ENCODE measurements at places on chromosomes 5 and 9. TPM values are rescaled to one million over a fixed set of nuclear protein-coding genes. Genes with fewer than 3 reads are reported as not detected.

Gene APBA1
- 3.1 TPM for total RNA-seq

Gene PCDHGB1
- 8.1 TPM for total RNA-seq

Gene ARL14EPL
- total RNA-seq: 0.40 TPM

Gene TSPAN17
- 50.8 TPM for total RNA-seq

Gene SLC27A6
- total RNA-seq: not detected

Gene ANKRD18B
- 7.9 TPM for total RNA-seq

Gene ENTR1
- 66.4 TPM for total RNA-seq

Gene ADAMTS13
- 2.3 TPM for total RNA-seq

Gene AUH
- 11.5 TPM for total RNA-seq

Gene FAM114A2
- 31.3 TPM for total RNA-seq

Gene PCDHA6
- not detected for total RNA-seq

Gene JAKMIP2
- 0.52 TPM for total RNA-seq

Gene HTR1A
- not detected for total RNA-seq

Gene SNCAIP
- total RNA-seq: not detected

- no peak for DNase-seq
Measured at GRCh38 chr5:33688526-33688925, 203.3 kb downstream of the ADAMTS12 start.

GRCh38 chr9:114117614-114117995 lies 18.5 kb upstream of the KIF12 start:
- DNase-seq: no peak

GRCh38 chr9:132099167-132099566 lies 19.5 kb upstream of the MED27 start:
- DNase-seq: no peak

GRCh38 chr5:59528202-59528862 lies 365.2 kb downstream of the PDE4D start:
- peak; percentile 44 for DNase-seq

GRCh38 chr9:36897019-36897418 lies 137.0 kb downstream of the PAX5 start:
- no peak for DNase-seq

DNA sequence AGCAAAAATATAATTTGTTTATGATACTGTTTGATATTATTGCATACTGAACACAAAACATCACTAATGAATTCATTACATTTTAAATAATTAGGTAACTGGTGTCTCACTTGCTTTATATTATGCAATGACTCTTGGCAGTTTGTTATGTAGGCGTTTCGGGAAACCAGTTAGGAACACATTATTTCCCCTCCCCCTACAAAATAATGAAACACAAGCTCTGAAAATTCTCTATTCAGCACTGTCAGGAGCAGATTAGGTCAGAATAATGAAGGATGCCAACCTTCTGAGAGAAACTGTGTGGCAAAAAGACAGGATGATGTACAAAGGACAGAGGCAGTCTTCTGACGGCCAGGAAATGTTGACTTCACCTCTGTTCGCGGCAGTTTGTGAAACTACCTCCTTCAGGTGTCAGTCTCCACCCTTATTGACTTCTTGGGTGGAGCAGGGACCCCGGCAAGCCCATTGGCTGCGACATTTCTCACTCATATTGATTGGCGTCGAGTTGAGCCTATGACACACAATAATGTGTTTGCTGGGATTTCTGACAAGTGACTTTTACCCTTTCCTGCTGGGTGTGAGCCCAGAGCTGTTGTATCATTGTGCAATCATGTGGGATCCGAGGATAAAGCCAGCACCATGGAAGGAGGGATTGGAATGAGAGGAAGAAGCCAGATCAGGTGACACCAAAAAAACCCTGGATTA lies 33.9 kb downstream of the SH3PXD2B start:
- peak; percentile 94 for DNase-seq

- no peak for DNase-seq
Measured at GRCh38 chr9:120361551-120361950, 218.4 kb downstream of the CDK5RAP2 start.

DNA sequence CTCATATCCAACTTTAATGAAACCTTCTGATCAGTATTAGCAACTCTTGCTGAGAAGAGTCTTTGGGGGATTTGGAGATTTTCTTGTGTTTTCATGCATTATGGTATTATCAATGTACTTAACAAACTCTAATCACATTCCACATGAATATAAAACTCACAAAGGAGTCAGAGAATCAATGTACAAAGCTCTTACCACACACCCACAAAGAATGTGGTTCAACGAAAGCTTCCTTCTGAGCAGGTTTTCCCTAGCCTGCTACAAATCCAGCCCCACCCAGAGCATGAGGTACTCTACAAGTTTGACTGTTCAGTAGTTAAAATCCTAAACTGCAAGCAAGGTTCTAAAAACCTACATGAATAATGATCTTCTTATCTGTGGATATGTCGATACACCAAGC lies 210.1 kb downstream of the TARS1 start:
- peak; percentile 14 for DNase-seq

DNA sequence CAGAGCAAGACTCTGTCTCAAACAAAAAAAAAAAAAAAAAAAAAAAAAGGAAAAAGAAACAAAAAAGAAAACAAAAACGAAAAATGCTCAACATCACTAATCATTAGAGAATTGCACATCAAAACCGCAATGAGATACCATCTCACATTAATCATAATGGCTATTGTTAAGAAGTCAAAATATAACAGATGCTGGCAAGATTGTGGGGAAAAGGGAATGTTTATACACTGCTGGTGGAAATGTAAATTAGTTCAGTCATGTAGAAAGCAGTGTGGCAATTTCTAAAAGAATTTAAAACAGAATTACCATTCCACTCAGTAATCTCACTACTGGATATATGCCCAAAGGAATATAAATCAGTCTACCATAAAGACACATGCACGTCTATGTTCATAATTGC lies 50.4 kb upstream of the PRR16 start:
- peak; percentile 85 for DNase-seq

DNA sequence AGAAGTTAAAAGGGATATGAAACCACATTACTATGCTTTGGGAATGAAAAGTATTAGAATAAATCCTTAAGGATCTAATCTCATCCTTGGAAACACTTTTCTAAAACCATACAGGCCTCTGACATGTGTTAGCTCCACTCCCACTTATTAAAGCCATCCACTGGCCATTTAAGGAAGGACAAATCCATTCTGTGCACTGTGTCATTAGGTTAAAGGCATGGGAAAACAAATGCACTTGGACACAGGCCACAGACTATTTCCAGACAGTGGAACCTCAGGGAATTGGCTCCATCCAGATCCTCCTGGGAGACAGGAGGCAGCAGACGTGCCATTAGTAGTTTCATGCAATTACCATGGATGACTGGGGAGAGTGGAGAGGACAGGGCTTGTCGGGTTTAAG lies 454.9 kb downstream of the ENC1 start:
- DNase-seq: no peak

- DNase-seq: no peak
Measured at GRCh38 chr9:77014597-77015263, 4.7 kb upstream of the FOXB2 start.

GRCh38 chr5:103472830-103473229 lies 89.8 kb downstream of the NUDT12 start:
- peak; percentile 79 for DNase-seq

DNA sequence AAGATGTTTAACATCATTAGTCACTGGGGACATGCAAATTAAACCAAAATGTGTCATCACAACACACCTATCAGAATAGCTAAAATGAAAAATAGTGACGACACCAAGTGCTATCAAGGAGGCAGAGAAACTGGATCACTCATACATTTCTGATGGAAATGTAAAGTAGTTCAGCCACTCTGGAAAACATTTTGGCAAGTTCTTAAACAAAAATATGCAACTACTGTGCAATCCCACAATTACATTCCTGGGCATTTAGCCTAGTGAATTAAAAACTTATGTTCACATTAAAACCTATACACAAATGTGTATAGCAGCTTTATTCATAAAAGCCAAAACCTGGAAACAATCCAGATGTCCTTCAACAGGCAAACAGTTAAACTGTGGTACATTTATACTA lies 53.1 kb downstream of the SVEP1 start:
- no peak for DNase-seq

- DNase-seq: no peak
Measured at GRCh38 chr5:66570201-66570600, 26.0 kb upstream of the MAST4 start.

- DNase-seq: no peak
Measured at GRCh38 chr9:124214116-124214515, 43.6 kb upstream of the NEK6 start.

- no peak for DNase-seq
Measured at GRCh38 chr5:107330903-107331302, 339.8 kb downstream of the EFNA5 start.

GRCh38 chr5:158756871-158757270 lies 342.8 kb downstream of the EBF1 start:
- DNase-seq: no peak

DNA sequence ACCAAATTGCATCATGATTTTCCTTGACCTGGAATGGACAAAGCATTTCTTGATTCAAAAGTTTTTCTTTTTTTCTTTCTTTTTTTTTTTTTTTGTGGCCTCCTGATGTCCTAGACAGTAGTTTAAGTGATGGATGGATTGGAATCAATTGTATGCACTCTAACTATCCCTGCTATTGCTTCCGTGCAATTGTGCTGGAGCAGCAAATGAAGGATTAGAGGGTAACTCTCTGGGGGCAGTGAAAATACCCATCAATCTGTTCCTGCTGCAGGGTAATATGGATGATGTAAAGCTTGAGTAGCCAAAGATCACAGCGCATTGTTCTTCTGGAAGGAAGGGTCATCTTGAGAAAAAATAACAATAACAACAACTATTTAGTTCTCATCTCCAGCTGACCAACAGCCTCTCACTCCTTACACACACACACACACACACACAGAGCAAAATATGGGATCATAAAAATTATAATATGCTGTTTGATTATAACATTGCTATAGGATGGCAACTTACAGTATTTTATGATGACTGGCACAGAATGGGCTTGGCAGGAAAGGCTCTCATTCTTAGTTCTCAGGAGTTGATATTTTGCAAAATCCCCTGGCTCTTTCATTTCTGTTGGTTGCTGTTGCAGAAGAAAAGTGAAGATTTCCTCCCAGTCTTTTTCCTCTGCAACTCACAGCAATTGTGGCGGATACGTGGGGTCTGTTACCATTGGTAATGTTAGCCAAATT lies 160.9 kb upstream of the DMAC1 start:
- no peak for DNase-seq

- no peak for DNase-seq
Measured at GRCh38 chr9:38234479-38235170, 157.9 kb upstream of the ALDH1B1 start.

GRCh38 chr9:21991072-21991959 lies 2.9 kb downstream of the CDKN2A start:
- no peak for DNase-seq

- no peak for DNase-seq
Measured at GRCh38 chr5:167912941-167913665, 378.3 kb upstream of the WWC1 start.

GRCh38 chr5:143110591-143110990 lies 292.9 kb downstream of the NR3C1 start:
- no peak for DNase-seq

GRCh38 chr9:33163433-33164137 lies 3.6 kb downstream of the B4GALT1 start:
- peak; percentile 40 for DNase-seq

DNA sequence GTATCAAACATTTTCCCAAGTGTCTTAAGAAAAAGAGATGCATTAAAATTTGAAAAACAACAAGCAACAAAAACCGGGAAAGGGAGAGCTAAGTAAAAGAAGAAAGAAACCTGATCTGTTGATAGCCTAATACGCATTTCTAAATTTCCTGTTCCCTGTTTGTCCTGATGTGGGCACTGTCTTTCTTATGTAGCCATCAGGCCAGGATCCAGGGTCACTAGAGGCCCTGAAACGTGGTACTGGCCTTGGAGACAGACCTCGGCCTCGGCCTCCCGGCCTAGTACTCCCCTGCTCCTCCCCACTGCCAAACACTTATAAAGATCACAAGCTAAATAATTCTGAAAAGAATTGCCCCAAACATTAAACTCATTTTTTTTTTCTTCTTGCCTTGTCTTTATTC lies 547.2 kb downstream of the IRX1 start:
- no peak for DNase-seq

DNA sequence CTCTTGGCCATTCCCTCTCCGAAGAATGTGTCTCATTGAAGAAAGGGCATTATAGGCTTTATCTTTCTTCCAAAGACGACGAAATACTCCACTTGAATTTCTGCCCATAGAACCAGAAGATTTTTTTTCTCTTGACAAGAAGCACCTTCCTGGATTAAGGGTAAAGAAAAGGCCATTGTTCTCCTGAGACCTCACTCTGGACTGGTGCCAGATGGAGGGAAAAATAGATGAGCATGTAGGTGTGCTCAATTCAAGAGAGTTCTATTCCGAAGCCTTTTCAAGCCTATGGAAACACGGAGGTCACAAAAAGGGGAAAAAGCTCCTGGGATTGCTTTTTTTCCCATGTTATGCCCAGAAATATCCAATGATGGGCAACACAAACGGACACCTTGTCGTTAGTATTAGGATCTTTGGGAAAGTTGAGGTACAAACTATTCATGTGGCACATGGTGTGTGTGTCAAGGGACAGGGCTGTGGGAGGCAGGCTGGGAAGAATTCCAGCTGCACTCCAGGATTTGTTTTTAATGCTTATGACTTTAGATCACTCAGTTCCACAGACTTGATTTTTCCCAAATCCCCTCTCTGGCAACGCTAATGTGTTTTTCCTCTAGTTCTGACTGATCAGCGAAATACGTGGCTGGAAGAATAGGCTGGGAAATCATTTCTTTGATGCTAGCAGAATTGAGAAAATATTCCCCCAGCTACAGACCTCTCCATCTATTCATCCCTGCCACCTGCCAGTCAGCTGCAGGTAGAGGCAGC lies 89.9 kb downstream of the SIL1 start:
- DNase-seq: no peak

- DNase-seq: peak; percentile 29
Measured at GRCh38 chr9:109856785-109857184, 76.8 kb downstream of the PALM2AKAP2 start.

Data from LHCN-M2 (cell line).